ENCODE measurements at places on chromosomes 5 and 9. TPM values are rescaled to one million over a fixed set of nuclear protein-coding genes. Genes with fewer than 3 reads are reported as not detected.
A peak's percentile ranks its signal among the peaks of the same experiment; 100 is the strongest.

GRCh38 chr5:115599502-115599901 lies 2.8 kb downstream of the TICAM2 start:
- no peaks in the 10 kb centered on the region for H3K36me3 ChIP-seq
- H3K4me1 ChIP-seq: peaks cover 12% of the 10 kb centered on the region
- no peak overlapping the region for H3K27ac ChIP-seq
- peaks cover 2% of the 10 kb centered on the region for H3K27me3 ChIP-seq
- no peak overlapping the region for H3K4me3 ChIP-seq
- DNase-seq: no peak

The HSD17B3 gene
- total RNA-seq: 2.2 TPM

GRCh38 chr9:32986971-32987370 lies 14.5 kb downstream of the APTX start:
- no peak overlapping the region for H3K4me3 ChIP-seq
- H3K36me3 ChIP-seq: no peaks in the 10 kb centered on the region
- DNase-seq: no peak
- H3K27ac ChIP-seq: no peak overlapping the region
- no peaks in the 10 kb centered on the region for H3K27me3 ChIP-seq

GRCh38 chr9:100561256-100561655 lies 16.6 kb upstream of the CAVIN4 start:
- no peak overlapping the region for H3K27ac ChIP-seq
- H3K27me3 ChIP-seq: no peaks in the 10 kb centered on the region
- H3K4me3 ChIP-seq: no peak overlapping the region
- DNase-seq: no peak
- H3K36me3 ChIP-seq: no peaks in the 10 kb centered on the region

DNA sequence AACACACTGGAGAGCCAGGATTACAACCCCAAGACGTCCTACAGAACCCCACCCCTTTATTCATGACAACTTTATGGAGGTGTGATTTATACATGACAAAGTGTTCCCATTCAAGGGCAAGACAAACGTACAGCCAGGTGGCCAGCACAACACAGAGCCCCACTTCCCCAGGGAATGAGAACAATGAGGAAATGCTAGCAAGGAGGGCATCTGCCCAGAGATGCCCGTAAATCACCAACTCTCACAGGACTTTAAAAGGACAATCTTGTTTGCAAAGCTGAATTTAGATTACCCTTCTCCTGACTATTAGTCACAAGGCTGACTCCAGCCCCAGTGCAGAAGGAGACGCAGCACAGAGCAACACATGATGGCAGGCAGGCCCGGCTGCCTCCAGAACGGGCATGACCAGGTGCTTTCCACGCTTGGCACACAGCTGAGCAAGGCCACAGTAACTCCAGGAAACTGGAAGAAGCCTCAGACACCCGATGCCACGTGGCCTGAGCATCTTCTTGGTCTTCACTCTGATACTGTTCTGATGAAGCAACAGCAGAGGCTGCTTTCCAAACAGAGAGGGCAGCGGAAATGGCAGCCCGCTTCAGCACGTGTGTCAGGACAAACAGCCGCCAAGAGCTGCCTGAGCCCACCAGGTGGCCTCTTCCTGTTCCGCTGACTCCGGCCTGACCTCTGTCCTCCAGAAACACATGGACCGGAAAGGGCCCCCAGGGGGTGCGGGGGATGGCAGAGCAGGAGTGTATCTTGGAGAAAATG lies 51.4 kb downstream of the ROR2 start:
- H3K4me1 ChIP-seq: peaks cover 66% of the 10 kb centered on the region
- H3K4me3 ChIP-seq: peak overlapping the region; percentile 69
- peaks cover 12% of the 10 kb centered on the region for H3K27me3 ChIP-seq
- DNase-seq: peak; percentile 59

GRCh38 chr9:116868201-116868600 lies 181.1 kb downstream of the TRIM32 start:
- no peaks in the 10 kb centered on the region for H3K4me1 ChIP-seq
- H3K4me3 ChIP-seq: no peak overlapping the region
- H3K27me3 ChIP-seq: peaks cover 3% of the 10 kb centered on the region
- H3K36me3 ChIP-seq: no peaks in the 10 kb centered on the region

GRCh38 chr9:98983295-98984268 lies 39.9 kb downstream of the COL15A1 start:
- no peaks in the 10 kb centered on the region for H3K36me3 ChIP-seq
- H3K4me3 ChIP-seq: no peak overlapping the region
- H3K27ac ChIP-seq: no peak overlapping the region
- peaks cover 10% of the 10 kb centered on the region for H3K4me1 ChIP-seq
- H3K27me3 ChIP-seq: peaks cover 3% of the 10 kb centered on the region
- DNase-seq: no peak

The GPRIN1 gene
- total RNA-seq: 72.3 TPM

DNA sequence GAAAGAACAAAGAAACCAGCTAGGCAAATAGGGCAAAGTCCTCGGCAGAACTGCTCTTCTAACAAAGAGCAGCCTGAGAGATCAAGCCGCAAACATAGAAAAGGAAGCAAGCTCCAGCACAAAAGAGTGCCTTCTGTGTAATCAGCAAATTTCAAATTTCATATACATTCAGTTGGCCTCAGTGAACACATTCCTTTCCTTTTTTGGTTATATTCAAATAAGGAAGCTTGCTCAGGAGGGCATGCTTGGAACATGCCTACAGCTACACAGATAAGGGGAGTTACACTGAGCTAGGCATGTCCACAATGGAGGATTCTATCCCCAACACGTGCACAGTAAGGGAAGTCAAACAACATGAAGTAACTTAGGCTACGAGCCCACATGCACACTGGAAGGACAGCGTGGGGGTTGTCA lies 23.4 kb downstream of the IL33 start:
- no peak overlapping the region for H3K27ac ChIP-seq
- H3K36me3 ChIP-seq: no peaks in the 10 kb centered on the region
- H3K27me3 ChIP-seq: no peaks in the 10 kb centered on the region
- no peak overlapping the region for H3K4me3 ChIP-seq
- DNase-seq: no peak
- no peaks in the 10 kb centered on the region for H3K4me1 ChIP-seq

The GABRP gene
- total RNA-seq: not detected

GRCh38 chr9:69637817-69638200 lies 34.4 kb downstream of the APBA1 start:
- no peak overlapping the region for H3K4me3 ChIP-seq
- no peaks in the 10 kb centered on the region for H3K27me3 ChIP-seq
- no peak overlapping the region for H3K27ac ChIP-seq
- H3K36me3 ChIP-seq: no peaks in the 10 kb centered on the region
- no peak for DNase-seq

DNA sequence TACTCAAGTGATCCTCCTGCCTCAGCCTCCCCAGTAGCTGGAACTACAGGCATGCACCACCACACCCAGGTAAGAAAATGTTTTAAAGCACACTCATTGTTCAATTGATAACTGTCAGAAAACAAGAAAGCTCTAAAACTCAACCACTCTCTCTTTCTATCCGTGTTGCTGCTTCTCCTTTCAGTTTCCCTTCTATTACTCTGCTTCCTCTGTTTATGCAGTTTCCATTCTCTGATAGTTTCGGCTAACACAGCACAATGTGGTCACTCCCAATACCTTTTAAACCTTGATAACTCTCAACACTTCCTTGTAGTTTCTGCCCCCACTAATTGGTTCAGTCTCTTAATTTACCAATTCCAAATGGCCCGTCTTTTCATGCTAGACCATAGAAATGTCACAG lies 59.2 kb upstream of the NR4A3 start:
- DNase-seq: no peak
- no peak overlapping the region for H3K4me3 ChIP-seq
- H3K27me3 ChIP-seq: no peaks in the 10 kb centered on the region
- H3K4me1 ChIP-seq: no peaks in the 10 kb centered on the region
- H3K36me3 ChIP-seq: no peaks in the 10 kb centered on the region
- no peak overlapping the region for H3K27ac ChIP-seq

GRCh38 chr5:73745836-73746235 lies 119.8 kb downstream of the ARHGEF28 start:
- peaks cover 4% of the 10 kb centered on the region for H3K36me3 ChIP-seq
- H3K27ac ChIP-seq: no peak overlapping the region
- H3K4me3 ChIP-seq: no peak overlapping the region
- H3K27me3 ChIP-seq: no peaks in the 10 kb centered on the region
- DNase-seq: no peak

GRCh38 chr5:65820373-65820772 lies 98.4 kb downstream of the NLN start:
- no peaks in the 10 kb centered on the region for H3K27me3 ChIP-seq
- DNase-seq: no peak
- no peak overlapping the region for H3K4me3 ChIP-seq
- H3K27ac ChIP-seq: no peak overlapping the region
- H3K4me1 ChIP-seq: peaks cover 15% of the 10 kb centered on the region
- H3K36me3 ChIP-seq: no peaks in the 10 kb centered on the region

The PAPPA gene
- 10.5 TPM for total RNA-seq

- H3K4me3 ChIP-seq: no peak overlapping the region
- DNase-seq: no peak
- H3K36me3 ChIP-seq: peaks cover 4% of the 10 kb centered on the region
These were observed 749.8 kb upstream of the GRAMD2B start for GRCh38 chr5:125673359-125673950.

The FOXD4L6 gene
- not detected for total RNA-seq

The CATSPER3 gene
- total RNA-seq: 0.54 TPM

- no peak overlapping the region for H3K27ac ChIP-seq
- no peaks in the 10 kb centered on the region for H3K36me3 ChIP-seq
- H3K4me3 ChIP-seq: no peak overlapping the region
- H3K27me3 ChIP-seq: no peaks in the 10 kb centered on the region
These were observed 16.6 kb downstream of the POU5F2 start for GRCh38 chr5:93724791-93725190.

- H3K4me3 ChIP-seq: peak overlapping the region; percentile 46
- DNase-seq: peak; percentile 15
- H3K27ac ChIP-seq: peak overlapping the region; percentile 72
- H3K36me3 ChIP-seq: peaks cover 5% of the 10 kb centered on the region
These were observed 105.7 kb upstream of the RAPGEF1 start for GRCh38 chr9:131845305-131846298.

GRCh38 chr5:14062178-14062577 lies 81.0 kb upstream of the TRIO start:
- no peak overlapping the region for H3K27ac ChIP-seq
- H3K4me1 ChIP-seq: no peaks in the 10 kb centered on the region
- no peak for DNase-seq
- H3K4me3 ChIP-seq: no peak overlapping the region
- H3K36me3 ChIP-seq: peaks cover 8% of the 10 kb centered on the region

The ODF2 gene
- 40.7 TPM for total RNA-seq

GRCh38 chr9:78031444-78031892 lies at the start of gene GNAQ:
Gene GNAQ (minus strand): TSS chr9:78031811. CDS start chr9:78031235, 576 bp downstream.
- peaks cover 11% of the 10 kb centered on the region for H3K27me3 ChIP-seq
- peak within 1 kb of the TSS; percentile 97 for H3K4me3 ChIP-seq

- no peaks in the 10 kb centered on the region for H3K4me1 ChIP-seq
- H3K27me3 ChIP-seq: peaks cover 4% of the 10 kb centered on the region
These were observed 57.0 kb downstream of the CFAP90 start for GRCh38 chr5:7793895-7794294.

- H3K27ac ChIP-seq: no peak overlapping the region
- peaks cover 33% of the 10 kb centered on the region for H3K36me3 ChIP-seq
- no peak for DNase-seq
- no peak overlapping the region for H3K4me3 ChIP-seq
- peaks cover 2% of the 10 kb centered on the region for H3K27me3 ChIP-seq
These were observed 53.8 kb upstream of the SNCAIP start for GRCh38 chr5:122258241-122258640.

The WWC1 gene
- total RNA-seq: 1.5 TPM

The FCN2 gene
- not detected for total RNA-seq

DNA sequence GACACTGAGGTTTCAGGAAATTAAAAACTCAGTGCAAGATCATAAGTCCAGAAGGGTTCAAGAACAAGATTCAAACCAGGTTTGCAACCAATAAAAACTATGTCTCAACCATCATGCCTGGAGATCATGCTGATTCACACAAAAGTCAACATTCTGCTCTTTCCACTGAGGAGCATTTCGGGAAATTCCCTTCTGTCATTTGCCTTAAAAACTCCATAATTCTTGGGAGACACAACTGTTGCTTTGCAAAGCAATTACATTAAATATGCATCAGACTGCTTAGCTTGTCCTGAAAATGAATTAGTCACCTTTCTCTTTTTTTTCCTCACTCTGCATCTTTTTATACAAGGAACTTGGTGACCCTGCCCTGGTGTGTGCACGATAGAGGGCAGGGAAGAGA lies 275.9 kb upstream of the ZNF462 start:
- H3K36me3 ChIP-seq: no peaks in the 10 kb centered on the region
- H3K4me1 ChIP-seq: no peaks in the 10 kb centered on the region
- no peak for DNase-seq
- H3K4me3 ChIP-seq: no peak overlapping the region
- no peak overlapping the region for H3K27ac ChIP-seq

- H3K27ac ChIP-seq: no peak overlapping the region
- no peak for DNase-seq
- peaks cover 3% of the 10 kb centered on the region for H3K4me1 ChIP-seq
- H3K4me3 ChIP-seq: no peak overlapping the region
- no peaks in the 10 kb centered on the region for H3K27me3 ChIP-seq
- no peaks in the 10 kb centered on the region for H3K36me3 ChIP-seq
These were observed 47.3 kb downstream of the SEC61B start for GRCh38 chr9:99269416-99269815.

DNA sequence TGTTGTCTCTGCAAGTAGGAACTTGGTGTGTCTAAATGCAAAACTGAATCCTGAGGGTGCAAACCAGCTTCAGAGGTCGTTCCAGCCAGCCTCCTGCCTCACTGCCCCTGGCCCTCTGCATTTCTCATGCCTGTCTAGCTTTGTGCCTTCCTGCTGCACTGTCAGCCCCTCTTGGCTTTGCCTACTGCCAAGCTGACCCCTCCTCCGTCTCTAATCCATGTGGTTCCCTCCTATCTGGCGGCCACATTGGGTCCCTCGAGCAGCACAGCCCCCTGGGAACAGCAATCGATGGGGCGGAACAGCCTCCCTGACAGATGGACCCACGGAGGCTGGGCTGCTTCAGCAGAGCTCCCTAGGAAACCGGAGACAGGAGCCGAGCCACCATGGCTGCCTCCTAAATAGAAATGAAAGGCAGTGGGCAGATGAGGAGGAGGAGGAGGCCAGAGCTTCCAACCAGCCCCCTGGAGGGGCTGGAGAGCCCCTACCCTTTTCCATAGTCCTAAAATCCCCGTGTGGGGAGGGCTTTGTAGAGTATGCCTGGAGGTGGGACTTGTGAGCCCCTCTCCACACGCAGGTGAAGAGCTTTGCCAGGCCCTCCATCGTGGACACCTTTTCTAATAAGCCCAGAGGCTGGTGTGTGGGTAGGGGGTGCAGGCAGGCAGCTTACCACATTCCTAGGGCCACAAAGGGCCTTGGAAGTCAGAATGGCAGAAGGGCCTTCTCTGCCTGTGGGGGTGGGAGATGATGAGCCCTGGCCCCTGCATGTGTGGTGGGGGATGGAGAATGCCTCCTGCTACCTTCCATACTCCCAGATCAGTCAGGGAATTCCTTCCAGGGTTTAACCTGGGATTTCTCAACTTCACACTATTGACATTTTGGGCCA lies 9.2 kb upstream of the CXXC5 start:
- peak overlapping the region; percentile 100 for H3K27ac ChIP-seq
- H3K4me3 ChIP-seq: peak overlapping the region; percentile 90
- peaks cover 68% of the 10 kb centered on the region for H3K4me1 ChIP-seq
- peak; percentile 92 for DNase-seq
